KG1 (cell line): ENCODE measurements at places on chromosomes 12 and 14.

DNA sequence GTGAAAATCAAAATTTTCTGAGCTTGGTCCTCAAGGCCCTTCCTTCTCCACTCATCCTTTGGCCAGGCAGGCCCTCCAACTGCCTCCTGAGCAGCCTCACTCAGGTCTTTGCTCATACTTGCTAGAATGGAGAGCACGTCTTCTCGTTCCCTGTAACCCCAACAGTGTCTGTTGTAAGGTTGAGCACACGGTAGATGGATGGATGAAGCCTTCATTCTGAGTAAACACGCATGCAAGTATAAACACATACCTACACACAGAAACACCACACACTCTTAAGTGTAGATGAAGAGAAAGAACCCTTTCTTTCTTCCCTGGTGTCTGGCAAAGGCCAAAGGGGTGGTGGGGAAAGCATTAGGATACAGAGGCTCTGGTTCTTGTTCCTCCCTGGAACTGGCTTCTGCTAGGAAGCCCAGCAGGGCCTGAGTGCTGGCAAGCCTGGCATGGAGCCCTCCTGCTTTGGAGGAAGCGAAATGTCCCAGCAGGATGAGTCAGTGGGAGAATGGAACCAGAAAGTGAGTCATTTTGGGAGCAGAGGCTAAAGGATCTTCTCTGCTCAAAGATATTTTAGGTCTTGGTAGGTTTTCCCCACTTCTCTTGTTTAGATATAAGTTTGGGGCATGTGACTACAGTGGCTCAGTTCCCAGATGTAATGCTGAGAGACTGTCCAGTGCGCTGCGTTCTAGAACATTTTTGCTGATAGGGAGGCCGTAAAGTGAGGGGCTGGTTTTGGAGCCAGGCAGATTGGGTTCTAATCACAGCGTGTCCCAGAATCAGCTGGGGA is 127.4 kb downstream of the CACNA1C start:
- no peak for DNase-seq

DNA sequence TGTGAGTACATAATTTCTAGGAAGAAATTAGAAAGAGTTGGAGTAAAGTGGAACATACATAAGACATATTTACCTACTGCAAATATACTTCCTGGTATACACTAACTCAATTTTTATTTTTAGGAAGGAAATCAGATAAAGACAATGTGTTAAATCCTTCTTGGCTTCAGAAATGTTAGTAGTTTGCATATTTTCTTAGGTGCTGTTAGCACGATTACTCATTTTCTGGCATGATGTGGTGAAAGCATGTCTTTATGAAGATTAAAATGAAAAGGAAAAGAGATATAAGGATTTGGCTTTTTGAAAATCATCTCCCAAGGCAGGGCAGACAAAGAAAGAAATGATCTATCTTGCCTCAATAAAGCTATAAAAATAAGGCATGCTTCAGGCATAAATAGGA is 287.6 kb upstream of the E2F7 start:
- no peak for DNase-seq

DNA sequence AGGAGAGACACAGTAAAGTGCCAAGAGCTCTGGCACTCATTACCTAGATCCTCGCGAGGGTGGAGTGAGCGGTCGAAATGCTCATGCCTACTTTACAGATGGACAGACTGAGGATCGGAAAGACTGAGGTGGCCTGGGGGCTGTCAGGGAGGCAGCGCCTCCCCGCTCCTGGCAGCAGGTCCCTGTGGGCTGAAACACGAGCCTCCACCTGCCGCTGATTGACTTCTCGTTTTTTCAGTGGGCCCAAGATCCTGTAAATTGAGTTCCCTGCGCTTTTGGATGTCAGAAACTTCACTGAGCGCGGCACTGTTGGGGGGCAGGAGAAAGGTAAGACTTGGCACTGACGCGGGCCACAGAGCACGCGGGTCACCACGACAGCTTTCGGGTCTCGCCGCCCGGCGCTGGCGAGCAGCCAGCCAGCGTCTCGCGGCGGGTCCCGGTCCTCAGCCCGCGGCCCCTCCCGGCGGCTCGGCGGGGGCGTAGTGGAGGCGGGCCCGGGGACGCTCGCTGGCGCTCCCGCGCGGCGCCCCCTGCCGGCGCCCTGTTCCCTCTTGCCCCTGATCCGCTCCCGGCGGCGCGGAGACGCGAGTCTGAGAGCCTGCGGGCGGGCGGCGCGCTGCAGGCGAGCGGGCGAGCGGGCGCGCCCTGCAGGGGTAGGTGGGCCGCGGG is 552 bp upstream of the SCN8A start:
- peak; percentile 2 for DNase-seq

- DNase-seq: peak; percentile 50
These were observed 32.4 kb downstream of the AK7 start for GRCh38 chr14:96424109-96424989.

DNA sequence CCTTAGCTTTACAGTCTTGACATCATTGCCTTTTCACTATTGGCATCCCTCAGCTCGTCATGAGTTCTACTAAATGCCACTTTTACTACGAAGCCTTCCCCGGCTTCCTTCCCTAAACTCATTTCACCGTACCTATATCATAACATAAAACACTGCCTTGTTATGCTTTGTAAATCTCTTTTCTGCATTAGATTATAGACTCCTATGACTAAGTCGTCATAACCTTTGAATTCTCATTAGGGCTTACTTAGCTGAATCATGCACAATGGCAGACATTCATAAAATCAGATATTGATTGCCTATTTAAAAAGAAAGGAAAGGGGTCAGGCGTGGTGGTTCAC is 21.0 kb downstream of the BTG1 start:
- DNase-seq: no peak

DNA sequence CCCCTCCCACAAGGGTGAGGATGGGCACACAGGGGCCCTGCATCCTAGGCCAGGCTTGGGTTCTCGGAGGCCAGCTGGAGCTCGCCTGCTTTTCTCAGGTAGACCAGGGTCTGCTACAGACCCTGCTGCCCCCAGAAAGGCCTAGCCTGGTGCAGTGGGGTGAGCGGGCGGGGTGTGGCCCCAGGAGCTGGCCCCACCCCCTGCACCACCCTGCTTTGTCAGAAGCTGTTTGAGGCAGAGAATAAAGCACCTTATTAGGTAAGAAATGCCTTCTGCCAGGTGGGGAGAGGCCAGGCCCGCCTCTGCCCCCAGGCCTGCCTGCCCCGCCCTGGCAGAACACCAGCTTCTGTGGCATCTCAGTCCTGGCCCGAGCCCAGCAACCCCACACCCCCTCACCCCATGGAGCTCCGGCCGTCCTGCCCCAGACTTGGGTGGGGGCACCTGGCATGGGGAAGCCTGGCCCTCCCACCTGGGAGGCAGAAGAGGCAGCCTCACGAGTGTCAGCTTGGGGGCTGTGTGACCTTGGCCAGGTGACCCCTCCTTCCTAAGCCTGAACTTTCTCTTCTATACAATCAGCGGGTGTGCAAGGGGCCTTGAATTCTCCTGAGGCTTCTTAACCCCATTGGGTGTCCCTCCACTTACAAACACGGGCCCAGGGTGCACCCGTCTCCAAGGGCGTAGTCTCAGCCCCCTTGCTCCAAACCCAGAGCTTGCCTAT is 43.2 kb downstream of the KRT80 start:
- no peak for DNase-seq

- no peak for DNase-seq
These were observed 5.1 kb upstream of the DYRK4 start for GRCh38 chr12:4556735-4557530.

DNA sequence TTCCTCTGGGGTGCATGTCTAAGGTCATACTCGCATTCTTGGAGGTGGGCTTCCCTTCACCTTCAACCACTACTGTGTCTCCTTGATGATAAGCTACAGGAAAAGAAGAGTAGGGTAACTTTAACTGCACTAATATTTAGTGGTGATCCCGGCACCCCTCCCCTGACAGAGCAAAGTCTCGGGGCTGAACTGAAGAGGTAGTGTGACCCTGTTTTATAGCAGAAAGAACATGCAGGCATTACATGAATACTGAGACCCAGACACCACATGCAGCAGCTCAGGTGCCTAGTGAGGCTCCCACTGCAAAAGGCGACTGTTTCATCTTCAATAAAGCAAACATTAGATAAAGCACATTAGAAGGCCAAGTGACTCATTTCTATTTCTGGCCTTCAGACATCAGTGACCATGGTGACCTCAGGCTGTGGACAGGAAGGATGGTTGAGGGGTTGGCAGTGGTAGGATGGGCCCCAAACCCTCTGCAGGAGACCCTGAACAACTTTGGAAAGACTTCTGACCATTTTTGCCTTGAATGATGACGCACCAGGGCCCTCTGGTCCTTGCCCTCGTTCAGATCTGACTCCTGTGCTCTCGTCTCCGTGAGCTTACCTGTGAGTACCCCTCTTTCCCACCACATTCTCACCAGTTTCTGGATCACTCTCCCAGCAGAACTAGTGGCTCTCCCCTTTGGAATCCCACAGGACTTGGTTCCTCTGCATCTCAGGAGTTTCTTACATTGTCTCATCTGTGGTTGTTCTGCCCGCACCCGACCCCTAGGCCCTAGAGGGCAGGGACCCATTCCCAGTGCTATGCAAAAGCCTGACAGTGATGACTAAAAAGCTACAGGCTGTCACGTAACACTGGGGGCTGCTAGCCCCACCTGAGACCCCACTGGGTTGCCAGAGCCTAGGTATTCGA is 23.8 kb upstream of the JPH4 start:
- DNase-seq: no peak

DNA sequence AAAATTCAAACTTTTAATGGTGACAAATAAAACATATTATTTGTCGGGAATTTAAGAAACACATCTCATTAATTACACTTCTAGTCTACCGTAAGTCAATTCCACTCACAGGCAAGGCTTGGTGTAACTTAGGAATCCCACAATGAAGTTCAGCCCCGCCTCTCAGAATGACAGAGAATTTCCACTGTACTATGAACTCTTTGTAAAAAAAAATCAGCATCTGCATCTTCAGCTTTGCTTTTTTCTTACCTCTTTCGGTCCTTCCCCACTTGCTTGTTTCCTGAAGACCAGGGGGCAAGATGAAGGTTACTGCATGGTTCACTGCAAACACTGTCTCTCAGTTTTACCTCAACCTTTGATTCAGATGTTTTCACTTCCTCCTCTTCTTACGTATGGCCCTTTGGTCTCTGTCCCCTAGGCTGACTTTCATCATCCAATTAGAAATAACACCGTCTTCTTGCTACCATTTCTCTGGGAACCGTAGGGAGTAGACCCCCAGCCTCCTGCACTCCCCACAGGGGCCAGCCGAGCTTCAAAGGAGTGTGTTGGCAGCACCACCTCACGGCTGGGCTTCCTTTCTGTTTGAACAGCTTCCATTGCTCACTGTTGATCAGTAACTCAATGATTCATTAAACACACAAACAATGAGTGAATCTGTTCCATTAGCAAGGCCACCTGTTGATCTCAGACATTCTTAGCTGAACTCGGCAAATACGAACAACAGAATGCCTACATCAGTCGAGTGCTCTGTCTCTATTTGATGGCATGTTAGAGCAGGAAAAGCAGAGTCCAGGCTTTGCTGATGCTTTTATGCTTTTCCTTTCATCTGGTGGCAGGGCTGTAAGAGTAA is 343.0 kb downstream of the BMP4 start:
- no peak for DNase-seq

DNA sequence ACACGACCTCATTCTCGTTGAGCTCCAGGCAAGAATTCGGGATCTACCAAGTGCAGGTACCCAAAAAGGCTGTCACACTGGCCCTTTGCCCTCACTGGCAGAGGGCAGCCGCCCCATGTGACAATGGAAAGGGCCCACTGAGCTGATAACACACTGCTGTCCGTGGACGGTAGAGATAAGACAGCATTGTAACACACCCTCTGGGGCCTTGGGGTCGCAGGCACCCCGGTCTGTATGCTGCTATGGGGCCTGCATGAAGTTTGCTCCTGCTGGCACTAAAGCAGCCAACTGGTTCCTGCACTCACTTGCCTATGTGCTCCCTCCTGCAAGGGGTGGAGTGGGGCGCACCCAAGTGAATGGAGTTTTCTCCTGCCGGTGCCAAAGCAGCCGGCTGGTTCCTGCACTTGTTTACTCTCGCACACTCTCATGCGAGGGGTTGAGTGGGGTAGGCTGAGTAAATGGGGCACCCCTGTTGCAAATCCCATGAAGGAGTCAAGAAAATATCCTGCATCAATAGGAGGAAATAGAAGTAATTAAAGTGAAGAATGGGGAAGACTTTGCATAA is 477.9 kb downstream of the ATP23 start:
- DNase-seq: no peak

- no peak for DNase-seq
These were observed 33.6 kb downstream of the CTSG start for GRCh38 chr14:24542346-24542936.

- no peak for DNase-seq
These were observed 62.7 kb downstream of the C2CD5 start for GRCh38 chr12:22481547-22482104.

- DNase-seq: no peak
These were observed 33.2 kb upstream of the HELB start for GRCh38 chr12:66269142-66269541.

GRCh38 chr14:101808894-101809670 is 47.6 kb downstream of the PPP2R5C start:
- DNase-seq: no peak

DNA sequence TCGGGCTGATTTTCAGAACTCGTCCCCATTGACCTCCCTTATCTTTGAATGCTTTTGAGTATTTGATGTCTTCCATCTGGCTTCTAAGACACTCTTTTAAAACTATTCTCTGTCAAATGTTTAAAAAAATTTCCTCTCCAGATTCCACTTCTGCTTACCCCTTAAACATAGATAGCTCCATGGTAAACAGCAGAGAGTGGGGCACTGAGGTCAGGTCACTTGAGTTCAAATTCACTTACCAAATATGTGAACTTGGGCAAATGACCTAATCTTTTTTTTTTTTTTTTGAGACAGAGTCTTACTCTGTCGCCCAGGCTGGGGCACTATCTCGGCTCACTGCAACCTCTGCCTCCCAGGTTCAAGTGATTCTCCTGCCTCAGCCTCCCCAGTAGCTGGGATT is 126.8 kb upstream of the CPSF6 start:
- no peak for DNase-seq

- DNase-seq: no peak
These were observed at the start of gene DGKA for GRCh38 chr12:55930771-55931316. TSS of gene DGKA (plus strand) at chr12:55931162. CDS start at chr12:55936504, 5,342 bp downstream.

GRCh38 chr12:31481415-31481814 is 109.5 kb downstream of the DENND5B start:
- DNase-seq: no peak

- no peak for DNase-seq
These were observed 135.9 kb downstream of the SYT1 start for GRCh38 chr12:79000501-79000900.

DNA sequence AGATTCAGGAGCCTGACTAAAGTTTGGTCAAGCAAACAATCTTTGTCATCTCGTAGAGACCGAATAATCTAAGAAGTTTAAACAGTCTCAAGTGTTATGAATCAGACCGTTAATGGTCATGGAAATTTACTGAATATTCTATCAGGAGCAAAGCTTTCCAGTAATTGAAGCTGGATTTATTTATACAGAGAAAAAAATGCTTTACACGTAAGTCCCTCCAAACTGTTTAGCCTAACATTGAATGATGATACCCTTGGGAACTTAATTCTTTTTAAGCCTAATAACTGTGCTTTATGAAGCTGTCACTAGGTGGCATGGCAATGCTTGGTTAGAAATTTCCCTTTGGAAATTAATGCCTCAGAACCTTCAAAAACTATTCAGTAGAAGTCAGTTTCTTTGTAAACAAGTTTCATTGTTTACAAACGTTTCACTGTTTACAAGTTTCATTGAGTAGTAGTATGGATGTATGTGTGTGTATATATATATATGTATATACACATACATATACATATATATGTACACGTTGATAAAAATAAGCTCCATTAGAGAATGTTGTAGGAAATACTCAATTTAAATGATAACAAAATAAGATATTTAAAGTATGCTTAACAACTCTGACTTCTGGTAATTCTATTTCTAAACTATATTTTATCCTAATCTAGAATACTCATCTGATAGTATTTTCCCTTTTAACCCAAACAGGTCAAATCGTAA is 32.1 kb downstream of the DEPDC4 start:
- no peak for DNase-seq
